ENCODE measurements at places on chromosomes 4 and X.

DNA sequence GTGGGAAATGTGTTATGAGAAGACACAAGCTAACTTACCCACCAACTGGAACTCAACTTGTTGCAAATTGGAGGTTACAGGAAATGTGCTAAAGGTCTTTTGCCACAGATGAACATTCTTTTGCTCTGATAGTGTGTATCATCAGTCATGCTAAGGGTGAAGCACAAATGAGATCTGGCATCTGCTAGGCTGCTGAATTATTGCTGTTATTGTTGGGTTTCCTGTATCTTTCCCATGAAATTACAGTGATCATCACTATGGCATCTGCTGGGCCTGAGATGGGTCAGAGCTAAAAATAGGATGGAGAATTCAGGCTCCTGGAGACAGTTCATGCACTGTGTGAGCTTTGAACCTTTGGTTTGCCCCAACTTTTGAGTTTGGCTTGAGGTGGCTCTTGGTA, 124.5 kb downstream of the NPNT start:
- no peak for DNase-seq

DNA sequence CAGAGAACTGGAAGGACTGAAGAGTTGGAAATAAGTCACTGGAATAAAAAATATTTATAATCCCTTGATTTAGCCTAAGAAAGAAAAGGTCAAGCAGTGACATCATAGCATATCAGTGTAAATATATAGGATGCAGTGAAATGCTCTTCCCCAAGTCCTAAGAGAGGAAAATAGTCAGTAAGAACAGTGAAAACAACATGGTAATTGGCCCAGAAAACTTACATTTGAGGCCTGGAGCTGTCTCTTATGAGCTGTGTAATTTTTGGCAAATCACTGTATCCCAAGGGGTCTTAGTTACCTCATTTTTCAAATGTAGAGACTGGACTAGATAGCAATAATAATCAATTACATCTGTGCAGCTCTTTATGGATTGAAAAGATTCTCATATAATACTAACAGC, 255.7 kb upstream of the AR start:
- DNase-seq: no peak

DNA sequence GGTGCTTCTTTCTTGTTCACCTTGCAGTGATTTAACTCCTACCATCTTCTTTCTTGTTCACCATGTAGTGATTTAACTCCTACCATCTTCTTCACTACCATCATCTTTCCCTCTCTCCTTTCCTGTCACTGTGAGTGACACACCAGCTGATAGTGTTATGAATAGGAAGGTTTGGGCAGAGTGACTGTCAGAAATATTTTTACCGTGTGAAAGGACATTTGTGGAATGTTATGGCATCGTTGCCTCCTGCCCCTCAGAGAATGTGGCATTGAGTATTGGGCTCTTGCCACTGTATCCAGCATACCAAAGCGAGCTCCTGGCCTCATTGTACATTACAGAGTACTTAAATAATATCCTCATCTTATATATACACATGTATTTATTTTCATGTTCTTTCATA, 90.8 kb upstream of the AMOT start:
- no peak for DNase-seq

DNA sequence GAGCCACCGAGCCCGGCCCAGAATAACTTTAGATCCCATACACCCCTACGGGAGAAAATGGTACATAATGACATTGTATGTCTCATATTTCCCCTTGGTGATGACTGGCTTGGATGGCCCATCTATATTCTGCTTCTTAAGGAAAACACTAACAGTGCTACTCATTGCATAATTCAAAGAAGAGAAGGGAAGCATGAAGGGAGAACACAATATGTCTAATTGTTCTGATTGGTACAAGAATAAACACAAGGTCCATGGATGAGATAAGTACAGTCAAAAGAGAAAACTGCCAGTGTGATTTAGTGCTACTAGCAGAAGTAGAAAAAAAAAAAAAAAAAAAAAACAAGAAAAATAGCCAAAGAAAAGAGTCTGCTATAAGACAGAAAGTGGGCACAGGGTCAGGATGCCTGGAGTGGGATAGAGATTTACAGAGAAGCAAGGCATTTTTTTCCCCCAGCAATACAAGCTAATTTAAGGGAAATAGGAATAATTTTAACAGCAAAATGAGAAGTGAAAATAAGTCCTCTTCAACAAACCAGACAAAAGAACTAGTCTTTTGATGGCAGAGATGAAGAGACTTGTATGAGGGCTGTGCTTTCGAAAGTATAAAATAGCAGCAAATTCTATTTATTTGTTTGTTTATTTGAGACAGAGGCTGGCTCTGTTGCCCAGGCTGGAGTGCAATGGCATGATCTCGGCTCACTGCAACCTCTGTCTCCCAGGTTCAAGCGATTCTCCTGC, 96.5 kb upstream of the MAP3K15 start:
- no peak for DNase-seq

GRCh38 chr4:102392033-102392744, 46.9 kb upstream of the SLC39A8 start:
- no peak for DNase-seq

DNA sequence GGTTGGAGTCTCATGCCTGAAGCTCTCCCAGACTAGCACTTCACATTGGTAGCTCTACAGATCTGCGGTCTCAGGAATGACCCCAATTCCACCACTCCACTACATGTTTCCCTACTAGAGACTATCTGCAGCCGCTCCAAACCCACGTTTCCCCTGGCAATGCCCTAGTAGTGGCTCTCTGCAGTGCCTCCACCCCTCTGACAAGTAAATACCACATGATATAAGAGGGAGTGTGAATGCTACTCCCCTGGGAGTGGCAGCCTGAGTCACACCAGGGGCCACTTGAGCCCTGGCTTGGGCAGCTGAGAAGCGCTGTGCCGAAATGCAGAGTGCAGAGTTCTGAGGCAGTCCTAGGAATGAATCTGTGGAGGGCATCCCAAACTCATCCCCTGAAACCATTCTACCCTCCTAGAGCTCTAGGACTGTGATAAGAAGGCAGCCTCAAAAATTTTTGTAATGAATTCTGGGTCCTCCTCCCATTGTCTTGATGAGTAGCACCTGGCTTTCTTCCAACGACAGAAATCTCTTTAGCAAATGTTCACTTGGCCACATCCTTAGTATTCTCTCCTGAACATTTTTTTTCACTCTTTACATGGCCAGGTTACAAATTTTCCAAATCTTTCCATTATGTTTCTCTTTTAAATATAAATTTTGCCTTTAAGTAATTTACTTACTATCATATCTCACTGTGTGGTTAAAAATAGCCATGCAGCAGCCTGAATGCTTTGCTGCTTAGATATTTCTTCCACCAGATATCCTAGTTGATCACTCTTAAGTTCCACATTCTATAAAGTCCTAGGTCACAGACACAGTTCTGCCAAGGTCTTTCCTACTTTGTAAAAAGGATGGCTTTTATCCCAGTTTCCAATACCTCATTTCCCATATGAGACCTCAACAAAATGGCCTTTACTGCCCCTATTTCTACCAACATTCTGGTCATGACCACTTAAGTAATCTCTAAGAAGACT, 160.2 kb upstream of the CPEB2 start:
- no peak for DNase-seq

DNA sequence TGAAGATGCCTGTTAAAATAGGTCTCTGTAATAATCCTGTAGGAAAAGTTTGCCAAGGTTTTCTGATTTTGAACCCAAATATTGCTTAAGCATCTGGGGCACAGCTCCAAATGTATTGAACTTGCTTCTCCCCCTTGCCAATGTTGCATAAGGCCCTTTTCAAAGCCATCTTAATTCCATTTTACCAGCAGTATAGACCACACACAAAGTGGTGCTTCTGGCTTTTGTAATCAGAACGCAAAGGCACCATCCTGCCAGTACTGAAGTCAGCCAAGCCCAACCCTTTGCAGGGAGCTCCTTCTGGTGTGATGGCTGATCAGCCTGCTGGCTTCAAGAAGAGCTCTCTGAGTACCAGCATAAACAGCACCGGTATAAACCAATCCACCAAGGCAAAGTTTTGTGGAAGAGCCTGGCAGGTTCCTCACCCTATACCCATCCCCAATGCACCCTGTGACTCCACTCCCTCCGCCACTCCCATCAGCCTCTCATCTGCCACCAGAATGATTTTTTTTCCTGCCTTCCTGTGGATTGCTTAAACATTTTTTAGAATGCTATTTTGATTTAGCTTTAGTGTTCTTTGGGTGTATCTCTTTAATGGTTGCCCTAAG, 39.2 kb upstream of the USP9X start:
- DNase-seq: no peak

DNA sequence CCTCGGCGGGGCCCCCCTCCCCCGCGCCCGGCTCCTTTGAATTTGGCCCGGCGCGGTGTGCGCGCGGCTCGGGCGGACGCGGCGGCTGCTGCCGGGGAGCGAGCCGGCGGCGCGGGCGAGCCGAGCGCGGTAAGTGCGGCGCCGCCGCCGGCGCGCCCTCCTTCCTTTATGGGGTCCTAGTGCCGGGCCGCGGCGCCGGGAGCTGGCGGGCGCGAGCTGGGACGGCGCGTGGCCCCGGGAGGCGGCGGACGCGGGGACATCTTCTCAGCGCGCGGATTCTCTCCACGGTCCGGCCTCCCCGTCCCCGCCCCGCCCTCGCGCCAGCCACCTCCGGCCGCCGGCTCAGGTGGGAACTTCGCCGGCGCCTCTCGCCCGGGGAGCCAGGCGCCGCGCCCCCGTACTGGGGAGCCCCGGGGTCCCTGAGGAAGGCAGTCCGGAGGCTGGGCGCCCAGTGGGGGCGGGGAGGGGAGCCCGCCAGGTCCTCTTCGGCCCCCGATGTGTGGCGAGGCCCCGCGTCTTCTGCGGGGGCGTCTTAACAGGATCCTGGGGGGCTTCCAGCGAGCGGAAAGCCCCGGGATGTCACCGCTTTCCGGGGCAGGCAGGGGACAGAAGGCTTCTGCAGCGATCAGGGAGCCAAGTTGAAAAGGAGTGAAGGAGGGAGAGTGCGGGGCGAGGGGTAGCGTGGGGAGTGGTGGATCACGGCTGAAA, 98.4 kb upstream of the TENM3 start:
- no peak for DNase-seq

- DNase-seq: no peak
Observed at GRCh38 chrX:55159551-55159950, 60.6 kb upstream of the PAGE5 start.

GRCh38 chr4:24858026-24858425, 54.8 kb downstream of the CCDC149 start:
- DNase-seq: no peak

- DNase-seq: no peak
Observed at GRCh38 chrX:125137521-125137920, 182.2 kb upstream of the TEX13C start.

DNA sequence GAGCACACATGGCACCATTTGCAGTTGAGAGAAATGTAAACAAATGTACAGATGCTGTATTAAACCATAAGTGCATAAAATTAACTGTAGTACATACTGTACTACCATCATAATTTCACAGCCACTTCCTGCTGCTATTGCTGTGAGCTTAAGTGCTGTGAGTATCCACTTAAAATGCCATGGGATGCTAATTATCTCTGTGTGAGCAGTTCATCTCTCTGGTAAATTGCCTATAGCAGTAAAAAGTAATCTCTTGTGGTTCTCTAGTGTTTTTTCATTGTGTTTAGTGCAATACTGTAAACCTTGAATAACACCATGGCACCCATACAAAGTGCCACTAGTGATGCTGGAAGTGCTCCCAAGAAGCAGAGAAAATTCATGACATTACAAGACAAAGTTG, 9.9 kb upstream of the SCOC start:
- no peak for DNase-seq

DNA sequence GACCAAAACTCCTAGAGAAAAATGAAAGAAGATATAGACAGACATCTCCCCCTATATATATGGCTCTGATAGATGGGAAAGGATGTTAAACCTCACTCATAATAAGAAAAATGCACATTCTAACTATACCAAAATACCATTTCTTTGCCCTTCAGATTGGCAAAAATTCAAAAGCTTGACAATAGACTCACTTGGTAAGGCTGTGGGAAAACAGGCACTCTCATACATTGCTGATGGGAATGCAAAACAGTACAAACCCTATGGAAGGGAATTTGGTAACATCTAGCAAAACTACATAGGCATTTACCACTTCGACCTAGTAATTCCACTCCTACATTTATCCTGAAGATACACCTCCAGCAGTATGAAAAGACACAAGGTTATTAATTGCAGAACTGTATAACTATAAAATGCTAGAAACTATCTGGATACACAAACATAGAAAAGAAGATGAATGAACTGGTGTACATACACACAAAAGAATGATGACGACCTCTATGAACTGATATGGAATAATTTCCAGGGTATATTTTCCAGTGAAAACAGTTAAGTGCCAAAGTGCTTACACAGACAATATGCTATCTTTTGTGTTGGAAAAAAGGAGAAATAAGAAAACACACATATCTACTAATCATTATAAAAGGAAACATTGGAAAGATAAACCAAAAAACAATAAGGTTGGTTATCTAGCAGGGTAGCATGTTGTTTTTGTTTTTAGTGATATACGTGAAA, 48.5 kb downstream of the WDFY3 start:
- DNase-seq: no peak

- no peak for DNase-seq
Observed at GRCh38 chrX:135327299-135327698, 18.0 kb downstream of the ETDC start.

Data from activated T-cell treated with anti-CD3 and anti-CD28 coated beads, Interleukin-2, amount 50 U/mL, for 24 hours (primary cell).